Muscle of back (tissue), 13 donors: ENCODE measurements at places on chromosomes 6 and 20. TPM values are rescaled to one million over a fixed set of nuclear protein-coding genes. Genes with fewer than 3 reads are reported as not detected.
A peak's percentile ranks its signal among the peaks of the same experiment; 100 is the strongest.

DNA sequence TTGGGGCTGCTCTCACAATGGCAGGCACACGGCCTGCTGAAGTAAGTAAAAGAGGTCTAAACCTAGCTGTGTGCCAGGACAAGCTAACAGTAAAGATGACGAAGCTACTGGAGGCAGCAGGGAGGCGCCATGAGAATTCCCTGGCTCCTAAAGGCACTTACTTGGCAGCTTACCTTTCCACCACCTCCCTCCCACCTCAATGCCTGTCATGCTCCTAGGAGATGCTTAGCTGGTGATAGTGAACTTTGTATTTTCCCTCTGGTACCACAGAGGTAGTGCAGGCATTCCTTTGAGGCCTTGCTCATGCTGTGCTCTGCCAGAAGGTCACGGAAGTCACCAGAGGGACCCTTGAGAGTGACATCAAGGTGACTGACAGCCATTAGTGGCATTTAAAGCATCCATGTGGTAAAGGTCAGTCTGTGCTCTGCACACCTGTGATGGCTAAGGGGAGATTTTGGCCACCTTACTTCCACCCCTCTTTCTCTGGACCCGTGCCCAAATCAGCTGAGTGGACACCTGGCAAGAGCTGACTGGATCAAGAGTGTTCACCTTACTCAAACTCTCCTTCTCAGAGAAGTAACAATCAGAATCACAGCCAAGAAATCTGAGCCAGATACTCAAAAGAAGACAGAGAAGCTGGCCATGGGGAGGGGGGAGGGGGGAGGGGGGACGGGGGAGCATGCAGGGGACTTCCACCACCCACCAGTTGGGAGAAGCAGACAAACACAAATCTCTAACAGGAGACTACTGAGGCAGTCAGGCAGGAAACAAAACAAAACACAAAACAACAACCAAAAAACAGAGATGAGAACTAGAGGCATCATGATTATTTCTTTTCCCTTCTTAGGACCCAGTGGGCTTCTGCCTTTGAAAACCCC, 2.9 kb downstream of the FKBP1A start:
- DNase-seq: no peak

DNA sequence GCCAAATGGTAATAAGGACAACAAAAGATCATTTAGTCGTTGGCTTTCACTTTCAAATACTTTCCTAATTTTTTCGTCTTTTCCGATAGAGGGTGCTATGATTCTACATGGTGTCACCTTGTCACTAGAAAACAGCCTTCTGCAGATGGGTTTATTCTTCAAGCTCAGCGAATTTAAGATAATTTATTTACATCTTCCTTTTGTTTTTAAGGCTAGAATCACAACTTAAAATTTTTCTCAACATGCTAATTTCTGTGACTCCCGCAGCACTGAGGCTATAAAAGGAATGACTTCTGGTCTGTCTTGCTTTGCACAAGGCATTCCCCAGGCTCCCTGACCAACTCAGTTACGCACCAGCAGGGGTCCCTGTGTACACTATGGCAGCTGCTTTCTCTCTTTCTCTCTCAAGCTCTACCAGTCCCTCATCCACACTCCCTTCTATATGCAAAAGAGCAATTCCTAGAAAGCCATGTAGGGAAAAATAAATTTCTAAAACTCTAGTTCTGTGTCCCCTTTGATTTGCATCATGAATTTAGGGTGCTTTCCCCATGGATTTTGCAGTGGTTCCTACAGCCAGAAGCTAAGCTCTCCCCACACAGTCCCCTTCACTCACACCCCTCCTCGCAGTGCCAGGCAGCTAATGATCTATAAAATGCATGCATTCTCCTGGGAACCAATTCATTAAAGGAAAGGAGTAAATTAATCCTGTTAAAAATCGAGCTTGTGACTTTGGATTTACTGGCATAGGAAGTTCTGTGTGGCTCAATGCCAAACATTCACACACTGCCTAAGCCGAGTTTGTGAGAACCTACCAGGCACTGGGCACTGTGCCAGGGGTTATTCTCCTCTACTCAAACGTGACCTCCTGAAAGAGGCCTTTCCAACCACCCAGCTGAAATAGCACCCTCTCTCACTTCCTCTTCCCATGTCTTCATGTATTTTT, 74.5 kb downstream of the DCDC2 start:
- peak; percentile 46 for DNase-seq

VARS1 gene
- 44.3 TPM for polyA plus RNA-seq

TBC1D22B gene
- 7.4 TPM for polyA plus RNA-seq

DNA sequence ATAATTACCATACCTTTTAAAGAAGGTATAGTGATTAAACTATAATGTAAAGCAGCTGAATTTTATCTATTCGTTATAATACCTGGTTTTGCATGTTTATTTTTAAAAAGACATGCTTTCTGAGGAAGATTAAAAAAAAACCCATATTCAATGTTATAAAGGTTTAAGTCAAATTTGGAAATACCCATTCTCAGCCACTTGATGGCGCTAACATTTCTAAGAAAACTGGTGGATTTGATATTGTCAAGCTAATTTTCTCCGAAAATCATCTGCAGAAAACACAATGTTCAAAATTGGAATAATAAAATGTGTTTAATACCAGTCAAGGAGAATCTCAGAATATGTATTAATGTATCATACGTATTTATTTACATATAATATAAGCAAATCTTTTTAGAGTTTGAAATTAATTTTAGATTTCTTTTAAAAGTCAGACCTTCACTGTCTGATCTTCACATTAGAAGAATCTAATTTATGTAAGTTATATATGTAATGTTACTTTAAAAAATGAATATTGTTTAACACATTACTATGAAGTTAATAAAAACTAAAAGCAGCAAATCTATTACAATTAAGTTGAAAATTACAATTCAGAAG, 35.0 kb downstream of the SHPRH start:
- peak; percentile 26 for DNase-seq

DNA sequence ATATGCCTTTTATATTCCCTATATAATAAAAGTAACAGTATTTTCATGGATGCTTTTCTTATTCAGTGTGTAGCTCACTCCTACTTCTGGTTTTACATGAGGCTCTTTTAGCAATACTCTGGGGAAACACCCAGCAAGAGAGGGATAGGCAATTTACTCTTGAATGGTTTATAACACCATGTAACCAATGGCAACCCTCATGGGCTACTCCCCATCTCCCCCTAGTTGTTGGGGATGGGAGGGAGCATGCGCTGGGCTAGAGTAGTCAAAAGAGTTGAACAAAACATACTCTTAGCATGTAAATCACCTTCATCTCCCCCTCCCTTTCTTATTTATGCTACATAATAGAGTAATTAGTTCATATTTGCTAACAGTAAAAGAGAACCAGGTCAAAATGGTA, 140.1 kb upstream of the LRFN2 start:
- no peak for DNase-seq
